ENCODE measurements at places on chromosomes 2 and 18.

DNA sequence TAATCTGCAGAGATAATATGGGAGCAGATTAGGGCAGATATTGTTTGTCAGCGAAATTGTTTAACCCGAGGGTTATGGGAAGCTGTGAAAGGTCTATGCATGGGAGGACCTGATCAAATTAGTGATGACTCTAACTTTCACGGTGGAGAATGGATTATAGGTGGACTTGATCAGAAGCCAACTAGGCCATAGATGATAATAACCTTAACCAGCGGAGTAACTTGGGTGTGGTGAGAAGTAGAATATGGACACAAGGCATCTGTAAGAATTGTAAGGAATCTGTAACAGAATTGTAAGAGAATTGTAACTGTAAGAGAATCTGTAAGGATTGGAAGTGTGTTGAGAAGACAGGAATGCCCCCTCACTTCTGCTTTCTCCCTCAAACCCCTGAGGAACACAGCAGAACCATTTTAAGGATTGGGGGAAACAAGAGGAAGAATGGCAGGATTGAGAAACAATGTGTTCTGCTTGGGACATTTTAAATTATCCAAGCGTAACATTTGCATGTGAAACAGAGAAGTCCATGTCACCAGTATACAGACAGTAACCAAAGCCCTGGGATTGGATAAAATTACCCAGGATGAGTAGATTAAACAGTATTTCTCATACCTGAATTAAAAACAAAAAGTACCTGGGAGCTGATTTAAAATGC, 14.9 kb upstream of the SLC39A10 start:
- DNase-seq = no peak

DNA sequence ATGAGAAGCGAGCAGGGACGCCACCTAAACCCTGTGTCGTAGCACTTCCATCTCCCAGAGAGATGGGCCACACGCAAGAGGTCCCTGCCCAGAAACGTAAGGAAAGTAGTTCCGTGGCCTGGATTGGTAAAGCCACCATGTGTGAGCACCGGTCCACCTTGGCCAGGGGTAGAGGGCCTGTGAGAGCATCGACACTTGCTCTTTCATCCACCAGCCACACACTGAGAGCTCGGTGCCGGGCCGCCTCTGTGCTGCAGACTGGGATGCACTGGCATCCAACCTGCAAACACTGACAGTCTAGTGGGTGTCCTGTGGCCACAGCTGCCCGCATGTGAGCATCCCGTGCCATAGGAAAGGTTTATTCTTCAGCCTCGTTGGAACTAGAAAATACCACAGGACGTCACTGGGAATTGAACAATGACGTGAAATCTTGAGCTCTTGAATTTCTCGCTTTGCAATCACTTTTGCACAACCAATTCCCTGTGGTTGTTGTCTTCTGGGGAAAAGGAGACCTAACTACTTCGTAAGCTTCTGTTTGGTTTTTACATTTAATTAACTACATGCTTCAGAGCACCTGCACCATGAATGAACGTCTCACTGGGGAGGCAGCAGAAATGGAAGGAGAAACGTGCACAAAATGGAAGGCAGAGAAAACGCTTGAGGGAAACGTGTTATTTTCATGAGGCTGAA, 212.0 kb upstream of the RAB6C start:
- no peak for DNase-seq

- no peak for DNase-seq
Observed at GRCh38 chr2:176746411-176746810, 466.2 kb upstream of the HNRNPA3 start.

GRCh38 chr18:58490238-58490637, 138.7 kb downstream of the ALPK2 start:
- no peak for DNase-seq

- no peak for DNase-seq
Observed at GRCh38 chr18:63119647-63120046, 199.9 kb downstream of the BCL2 start.

GRCh38 chr2:64904413-64905329, 84.5 kb upstream of the SLC1A4 start:
- DNase-seq = no peak

GRCh38 chr2:69213782-69214181, 173.2 kb downstream of the GFPT1 start:
- DNase-seq = no peak

GRCh38 chr2:46798998-46799698, 116.5 kb downstream of the MCFD2 start:
- DNase-seq = no peak

DNA sequence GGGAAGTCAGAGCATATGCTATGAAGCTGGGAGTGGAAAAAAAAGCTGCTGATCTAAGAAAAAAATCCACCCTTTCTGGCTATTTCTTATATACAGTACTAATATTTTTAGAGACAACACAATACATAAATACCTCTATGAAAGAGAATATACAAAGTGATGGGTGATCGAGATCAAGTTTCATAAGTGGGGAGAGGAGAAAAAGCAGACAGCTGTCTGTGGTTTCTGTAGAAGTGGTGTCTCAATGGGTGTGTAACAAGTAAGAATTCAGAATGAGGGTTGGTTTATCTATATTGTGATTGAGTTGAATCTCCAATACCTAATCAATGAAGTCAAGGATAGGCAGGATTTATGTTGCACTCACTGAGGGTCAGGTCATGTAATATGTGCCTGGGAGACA, 191.0 kb downstream of the HNMT start:
- DNase-seq = no peak
